ENCODE measurements at places on chromosomes 1 and 21. TPM values are rescaled to one million over a fixed set of nuclear protein-coding genes. Genes with fewer than 3 reads are reported as not detected.

The ADGRL4 gene
- total RNA-seq = 6.7 TPM

The S100A10 gene
- 28.6 TPM for total RNA-seq

The GABRD gene
- total RNA-seq = 75.1 TPM

The GPR25 gene
- total RNA-seq = not detected

The SH2D1B gene
- 4.5 TPM for total RNA-seq

The BATF3 gene
- total RNA-seq = 6.1 TPM

The ALPL gene
- total RNA-seq = 6.4 TPM

The LINGO4 gene
- total RNA-seq = not detected

The CCDC185 gene
- not detected for total RNA-seq

The FLG2 gene
- total RNA-seq = not detected

The AXDND1 gene
- total RNA-seq = 0.81 TPM
